ENCODE measurements at places on chromosomes 6 and 20.

DNA sequence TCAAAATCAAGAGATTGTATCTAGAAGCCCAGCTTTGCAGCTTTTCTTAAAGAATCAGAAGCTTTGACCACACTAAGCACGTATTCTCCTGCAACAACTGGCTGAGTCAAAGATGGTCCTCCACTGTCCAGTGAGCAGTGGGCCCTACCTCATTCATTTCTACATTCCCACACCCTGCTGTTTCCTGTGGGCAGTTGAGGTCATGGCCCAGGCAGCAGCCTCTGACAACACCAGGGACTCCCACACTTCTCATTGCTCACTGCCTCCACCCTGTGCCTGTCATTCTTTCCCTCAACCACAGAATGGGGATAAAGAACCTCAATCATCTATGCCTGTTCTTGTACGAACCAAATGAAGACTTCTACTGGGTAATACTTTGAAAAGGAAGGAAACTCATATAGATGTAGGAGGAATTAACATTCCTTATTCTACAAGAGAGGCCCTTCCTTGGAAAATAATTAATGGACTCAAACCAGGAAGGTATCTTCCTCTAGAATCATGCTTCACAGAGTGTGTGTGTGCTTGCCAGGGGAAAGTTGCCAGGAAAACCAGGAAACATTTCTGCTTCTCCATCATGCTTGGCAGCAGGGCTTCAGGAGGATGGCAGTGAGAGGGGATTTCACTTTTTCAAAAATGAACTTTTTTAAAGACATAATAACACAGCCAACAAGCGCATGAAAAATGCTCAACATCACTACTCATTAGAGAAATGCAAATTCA, 191.7 kb upstream of the RIN2 start:
- no peak for DNase-seq

DNA sequence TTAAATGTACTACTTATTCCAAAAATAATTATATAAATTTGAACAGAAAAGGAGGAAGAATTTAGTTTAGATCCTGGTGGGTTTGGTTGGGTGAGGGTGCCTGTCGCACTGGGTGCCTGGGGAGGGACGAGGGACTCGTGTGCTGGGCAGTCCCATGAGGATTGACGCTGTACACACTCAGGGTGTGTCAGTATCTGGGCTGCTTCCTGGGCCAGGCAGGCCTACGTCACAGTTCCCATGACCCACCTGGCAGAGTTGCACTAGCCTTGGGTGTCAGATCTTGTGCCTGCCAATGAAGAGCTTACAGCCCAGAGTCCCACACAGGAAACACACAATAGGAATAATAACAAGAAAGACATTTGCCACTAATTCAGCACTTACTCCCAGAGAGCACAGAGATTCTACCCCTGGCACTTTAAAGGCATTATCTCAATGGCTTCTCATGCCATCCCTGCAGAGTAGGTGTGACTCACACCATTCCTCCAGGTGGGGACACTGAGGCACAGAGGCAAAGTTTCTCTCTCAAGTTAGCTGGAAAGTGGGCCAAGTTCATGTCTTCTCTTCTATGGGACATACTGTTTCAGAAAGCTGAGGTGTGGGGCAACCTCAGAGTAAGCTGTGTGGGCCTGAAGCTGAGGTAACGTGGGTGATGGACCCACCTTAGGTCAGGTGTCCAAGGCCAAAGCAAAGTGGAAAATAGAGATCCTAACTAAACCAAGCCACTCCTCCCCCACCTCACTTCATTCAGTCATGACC, 1.3 kb upstream of the SDCBP2 start:
- no peak for DNase-seq

- DNase-seq, result no peak
These were observed 170.7 kb downstream of the ERMARD start for GRCh38 chr6:169921853-169922824.

GRCh38 chr20:17611290-17611539, 41.3 kb downstream of the DSTN start:
- no peak for DNase-seq

GRCh38 chr20:10300582-10301446, 82.2 kb downstream of the SNAP25 start:
- DNase-seq, result no peak

GRCh38 chr20:7038029-7038428, 270.5 kb downstream of the BMP2 start:
- DNase-seq, result peak; percentile 11

DNA sequence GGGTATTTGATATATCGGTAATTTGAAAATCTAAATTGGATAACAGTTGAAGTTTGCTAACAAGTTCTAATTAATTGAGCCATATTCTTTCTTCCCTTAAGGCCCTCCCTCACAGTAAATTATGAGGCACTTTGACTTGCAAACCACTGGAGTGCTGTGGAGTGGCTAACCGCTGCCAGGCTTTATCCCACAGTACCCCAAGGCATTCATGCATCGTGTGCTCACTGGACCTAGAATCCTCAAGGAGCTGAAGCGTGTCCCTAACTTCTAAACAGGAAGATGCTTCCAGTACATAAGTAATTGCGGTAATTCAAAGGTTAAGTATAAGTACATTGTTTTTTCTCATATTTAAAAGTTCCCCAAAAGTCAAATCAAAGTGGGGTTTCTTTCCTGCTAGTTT, 499.9 kb downstream of the TFAP2A start:
- DNase-seq, result no peak

- DNase-seq, result no peak
These were observed 14.2 kb downstream of the GFRA4 start for GRCh38 chr20:3648951-3649350.

DNA sequence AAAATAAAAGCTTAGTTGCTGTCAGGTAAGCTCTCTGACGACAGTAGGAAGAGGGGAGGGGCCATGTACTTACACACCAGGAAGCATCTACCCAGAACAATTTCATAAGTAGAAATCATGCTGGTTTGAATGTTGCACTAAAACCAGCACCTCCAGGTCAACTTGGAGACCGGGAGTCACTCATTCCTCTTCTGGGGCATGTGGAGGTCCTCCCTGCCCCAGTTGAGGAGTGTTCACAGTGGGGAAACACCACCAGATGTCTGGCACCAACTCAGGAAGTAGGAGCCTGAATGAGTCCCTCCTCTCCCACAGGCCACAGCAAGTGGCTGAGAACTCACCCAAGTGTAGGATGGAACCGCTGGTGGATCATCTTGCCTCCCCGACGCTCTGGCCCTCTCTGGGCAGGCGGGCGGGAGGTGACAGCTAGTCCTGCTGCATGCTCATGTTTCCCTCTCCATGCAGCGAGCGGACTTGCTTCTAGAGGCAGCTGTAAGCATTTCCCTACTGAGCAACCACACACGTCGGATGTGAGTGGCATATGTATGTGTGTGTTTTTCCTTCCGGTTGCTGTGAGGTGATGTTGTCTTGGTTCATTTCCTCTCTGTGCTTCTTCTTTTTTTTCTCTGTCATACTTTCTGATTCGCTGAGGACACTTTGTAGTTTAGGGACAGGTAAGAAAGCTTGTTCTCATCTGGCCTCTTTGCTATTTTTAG, 149.5 kb upstream of the NEDD9 start:
- DNase-seq, result no peak

DNA sequence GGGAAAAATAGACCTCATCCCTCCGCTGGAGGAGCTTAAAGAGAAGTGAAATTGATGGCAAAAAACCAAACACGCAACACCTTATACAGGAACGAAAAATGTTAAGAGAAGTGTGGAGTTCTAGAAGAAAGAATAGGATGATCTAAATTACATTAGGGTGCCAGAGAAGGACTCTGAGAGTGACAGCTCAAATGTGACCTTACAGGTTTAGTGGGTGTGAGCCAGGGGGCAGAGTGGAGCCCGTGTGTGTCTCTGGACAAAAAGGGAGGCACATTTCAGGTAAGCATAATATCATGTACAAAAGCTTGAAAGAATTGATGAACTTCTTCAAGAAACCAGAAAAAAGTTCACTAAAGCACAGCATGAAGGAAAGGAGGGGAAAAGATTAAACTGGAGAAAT, 20.8 kb downstream of the HLA-DRA start:
- DNase-seq, result no peak

DNA sequence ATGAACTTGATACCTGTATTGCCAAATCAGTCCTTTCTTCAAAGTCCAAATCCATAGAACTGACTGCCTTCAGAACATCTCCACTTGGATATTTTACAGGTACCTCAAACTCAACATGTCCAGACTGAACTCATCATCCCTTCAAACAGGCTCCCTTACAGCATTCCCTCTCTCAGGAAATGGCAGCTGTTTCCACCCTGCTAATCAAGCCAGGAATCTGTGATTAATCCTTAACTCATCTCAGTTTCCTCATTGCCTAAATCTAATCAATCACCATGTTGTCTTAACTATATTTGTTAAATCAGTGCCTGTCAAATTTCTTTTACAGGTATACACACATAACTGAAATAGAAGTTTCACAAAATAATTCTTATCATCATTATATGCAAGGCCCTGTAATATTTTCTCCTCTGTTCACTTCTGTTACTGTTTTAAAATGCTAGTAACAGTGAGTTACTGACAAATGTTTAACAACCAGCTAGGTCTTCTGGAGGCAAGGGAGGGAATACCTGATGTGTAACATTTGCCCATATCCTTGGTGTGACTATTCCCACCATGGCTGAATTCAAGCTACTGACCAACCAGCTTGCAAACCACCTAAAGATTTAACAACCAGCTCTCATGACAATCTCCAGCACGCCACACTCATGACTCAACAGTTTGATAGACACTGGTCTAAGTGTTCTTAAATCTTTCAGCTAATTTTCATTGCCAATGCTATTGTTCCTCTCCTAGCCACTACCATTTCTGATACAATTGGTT, 124.9 kb downstream of the ADAT2 start:
- peak; percentile 37 for DNase-seq

DNA sequence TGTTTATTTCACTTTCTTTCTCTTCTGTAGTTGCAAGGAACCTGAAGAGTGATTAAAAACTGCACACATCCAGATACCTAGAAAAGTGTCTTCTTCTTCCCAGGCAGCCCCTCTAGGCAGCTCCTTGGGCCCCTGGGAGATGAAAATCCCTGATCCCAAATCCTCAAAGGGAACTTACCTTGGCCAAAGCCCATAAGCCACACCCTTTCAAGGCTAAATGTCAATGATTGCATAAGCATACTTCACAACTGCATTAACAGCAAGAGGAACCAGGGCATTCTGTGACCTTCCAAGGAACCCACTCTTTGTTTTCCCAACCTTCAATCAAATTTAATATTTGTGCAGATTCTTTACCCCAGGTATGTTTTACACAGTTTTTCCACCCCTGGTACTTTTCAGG, 4.4 kb upstream of the HMGN3 start:
- no peak for DNase-seq

- DNase-seq, result no peak
These were observed 50.0 kb upstream of the PLEKHG1 start for GRCh38 chr6:150549674-150550101.

DNA sequence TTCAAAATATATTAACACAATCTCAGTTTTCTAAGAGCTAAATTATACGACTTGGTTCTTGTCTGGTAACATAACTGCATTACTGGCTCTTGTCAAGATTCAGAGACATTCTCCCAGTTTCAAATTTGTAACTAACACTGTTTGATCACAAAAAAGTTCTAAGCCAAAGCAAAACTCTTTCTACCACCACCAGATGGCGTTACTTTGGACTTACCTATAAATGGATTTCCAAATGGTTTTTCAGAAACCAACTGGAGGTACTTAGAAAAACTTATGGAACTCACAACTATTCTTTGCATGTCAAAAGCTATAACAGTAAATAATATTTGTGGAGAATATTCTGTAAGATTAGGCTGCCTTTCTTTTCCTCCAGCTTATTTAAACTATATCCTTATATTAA, 34.2 kb upstream of the GFRAL start:
- DNase-seq, result no peak

DNA sequence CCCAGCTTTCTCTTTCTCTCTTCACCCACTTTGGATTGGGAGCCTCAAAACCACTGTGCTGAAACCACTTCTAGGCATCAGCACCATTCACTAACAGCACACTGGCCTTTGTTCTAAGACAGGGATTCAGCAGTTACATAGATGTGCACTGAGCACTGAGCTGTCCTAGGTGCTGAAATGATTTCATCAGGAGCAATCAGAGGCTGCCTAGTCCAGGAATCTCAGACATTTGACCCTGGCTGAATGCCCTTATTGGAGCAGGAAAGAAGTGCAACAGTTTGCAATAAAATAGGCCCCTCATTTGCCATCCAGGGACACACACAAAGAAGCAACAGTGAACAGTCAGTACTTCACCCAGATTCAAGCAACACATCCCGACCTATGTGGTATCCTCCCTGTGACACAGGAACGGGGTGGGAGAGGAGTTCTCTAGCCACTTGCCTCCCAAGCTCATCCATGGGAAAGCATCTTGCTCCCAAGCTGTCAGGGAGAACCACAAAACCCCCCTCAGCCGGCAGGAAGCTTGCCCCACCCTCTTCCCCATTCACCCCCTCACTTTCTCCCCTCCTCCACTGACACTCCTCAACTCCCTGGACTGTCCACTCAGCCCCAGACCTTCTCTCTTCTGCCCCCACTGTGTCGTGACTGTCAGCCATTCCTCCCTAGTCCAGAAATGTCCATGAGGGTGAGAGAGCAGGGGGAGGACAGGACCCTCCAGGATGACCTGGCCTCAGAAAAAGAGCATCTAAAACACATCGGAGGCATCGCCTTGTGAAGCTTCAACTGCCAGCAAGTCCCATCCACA, 304.4 kb downstream of the PREX1 start:
- DNase-seq, result peak; percentile 44

GRCh38 chr6:42280966-42281533, 63.4 kb upstream of the MRPS10 start:
- DNase-seq, result no peak

GRCh38 chr6:148247386-148248063, 95.1 kb upstream of the SASH1 start:
- no peak for DNase-seq

DNA sequence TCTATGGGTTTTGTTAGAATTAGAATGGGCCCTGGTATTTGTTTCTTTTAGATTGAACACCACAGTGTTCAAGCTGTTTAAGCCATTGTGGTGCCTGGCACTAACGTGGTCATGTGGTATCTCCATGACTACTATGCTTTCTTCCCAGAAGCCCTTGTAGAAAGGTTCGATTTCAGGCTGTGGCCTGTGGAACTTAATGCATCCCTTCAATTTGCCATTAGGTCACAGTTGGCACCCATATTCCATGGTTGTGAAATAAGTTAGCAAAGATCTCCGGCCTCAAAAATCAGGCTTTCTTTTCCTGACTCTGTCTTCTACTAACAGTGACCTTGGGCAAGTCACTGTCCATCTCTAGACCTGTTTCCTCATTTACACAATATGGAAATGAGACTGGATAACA, 31.3 kb upstream of the AAR2 start:
- DNase-seq, result no peak

DNA sequence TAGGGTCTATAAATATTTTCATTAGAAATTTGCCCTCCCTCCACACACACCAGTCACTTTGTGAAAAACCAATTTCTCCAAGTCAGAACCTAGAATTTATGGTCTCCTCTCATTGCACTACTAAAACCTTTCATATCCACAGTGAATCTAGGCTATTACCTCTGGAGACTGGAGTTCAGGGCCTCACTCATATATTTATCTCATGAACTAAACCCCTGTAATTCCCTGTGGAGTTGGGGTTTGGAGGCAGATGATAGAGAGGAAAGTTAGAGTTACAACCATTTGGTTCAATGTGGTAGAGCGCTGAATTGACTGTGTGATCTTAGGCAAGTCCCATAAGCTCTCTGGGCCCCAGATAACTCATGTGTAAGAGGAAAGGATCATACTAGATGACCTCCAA, 18.2 kb upstream of the CEP85L start:
- no peak for DNase-seq

Measured in GM04504 (cell line).